ENCODE measurements at places on chromosomes 4 and X. TPM values are rescaled to one million over a fixed set of nuclear protein-coding genes. Genes with fewer than 3 reads are reported as not detected.

TMPRSS11A gene
- total RNA-seq, result not detected

TLR3 gene
- total RNA-seq, result 6.3 TPM

GRCh38 chrX:22081475-22082092 is 49.5 kb downstream of the PHEX start:
- DNase-seq, result peak; percentile 55

- DNase-seq, result no peak
These were observed 1.4 kb upstream of the GPR173 start for GRCh38 chrX:53047228-53047627.

NWD2 gene
- not detected for total RNA-seq

STK26 gene
- total RNA-seq, result 1.9 TPM

DNA sequence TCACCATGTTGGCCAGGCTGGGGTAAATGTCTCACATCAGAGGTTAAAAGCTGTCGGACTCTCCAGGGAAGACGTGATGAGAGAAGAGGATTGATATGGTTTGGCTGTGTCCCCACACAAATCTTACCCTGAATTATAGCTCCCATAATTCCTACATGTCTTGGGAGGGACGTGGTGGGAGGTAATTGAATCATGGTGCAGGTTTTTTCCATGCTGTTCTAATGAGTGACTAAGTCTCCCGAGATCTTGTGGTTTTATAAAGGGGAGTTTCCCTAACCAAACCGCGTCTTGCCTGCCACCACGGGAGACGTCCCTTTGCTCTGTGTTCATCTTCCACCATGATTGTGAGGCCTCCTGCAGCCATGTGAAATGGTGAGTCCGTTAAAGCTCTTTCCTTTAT is 64.4 kb downstream of the ASMT start:
- no peak for DNase-seq

- no peak for DNase-seq
These were observed 34.4 kb downstream of the RWDD4 start for GRCh38 chr4:183624548-183624947.

GRCh38 chrX:113399506-113400192 is 559.0 kb upstream of the AMOT start:
- DNase-seq, result no peak

- DNase-seq, result no peak
These were observed 48.6 kb downstream of the CDS1 start for GRCh38 chr4:84631573-84631972.

CTPS2 gene
- 5.7 TPM for total RNA-seq

GRCh38 chr4:169249214-169249973 is 21.4 kb downstream of the SH3RF1 start:
- DNase-seq, result no peak

DNA sequence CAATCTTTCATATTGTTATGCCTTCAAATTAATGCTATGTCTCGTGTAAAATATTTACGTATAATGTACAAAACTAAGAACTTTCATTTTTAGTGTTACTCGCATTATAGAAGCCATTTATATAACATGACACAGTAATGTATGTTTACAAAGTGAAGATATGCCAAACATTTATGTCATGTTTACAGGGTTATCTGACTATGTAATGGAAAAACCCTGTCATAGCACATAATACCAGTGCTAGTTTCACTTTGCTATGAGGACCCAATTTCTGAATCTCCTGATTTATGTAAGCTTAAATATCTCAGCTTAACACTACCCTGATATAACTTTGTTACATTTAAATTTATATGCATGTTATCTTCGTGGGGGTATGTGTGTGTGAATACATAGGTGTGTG is 233.1 kb downstream of the FAT4 start:
- DNase-seq, result no peak

TEX13C gene
- not detected for total RNA-seq

GRCh38 chrX:117892469-117892868 is 224.1 kb downstream of the KLHL13 start:
- no peak for DNase-seq

- no peak for DNase-seq
These were observed 10.1 kb upstream of the SASH3 start for GRCh38 chrX:129769467-129770154.

- DNase-seq, result no peak
These were observed 26.9 kb upstream of the TMPRSS11B start for GRCh38 chr4:68272380-68272779.

MAGEA10 gene
- not detected for total RNA-seq

GRCh38 chr4:100100985-100101384 is 89.3 kb downstream of the DDIT4L start:
- DNase-seq, result no peak

HSFX1 gene
- total RNA-seq, result 2.7 TPM

PPEF2 gene
- not detected for total RNA-seq

DNA sequence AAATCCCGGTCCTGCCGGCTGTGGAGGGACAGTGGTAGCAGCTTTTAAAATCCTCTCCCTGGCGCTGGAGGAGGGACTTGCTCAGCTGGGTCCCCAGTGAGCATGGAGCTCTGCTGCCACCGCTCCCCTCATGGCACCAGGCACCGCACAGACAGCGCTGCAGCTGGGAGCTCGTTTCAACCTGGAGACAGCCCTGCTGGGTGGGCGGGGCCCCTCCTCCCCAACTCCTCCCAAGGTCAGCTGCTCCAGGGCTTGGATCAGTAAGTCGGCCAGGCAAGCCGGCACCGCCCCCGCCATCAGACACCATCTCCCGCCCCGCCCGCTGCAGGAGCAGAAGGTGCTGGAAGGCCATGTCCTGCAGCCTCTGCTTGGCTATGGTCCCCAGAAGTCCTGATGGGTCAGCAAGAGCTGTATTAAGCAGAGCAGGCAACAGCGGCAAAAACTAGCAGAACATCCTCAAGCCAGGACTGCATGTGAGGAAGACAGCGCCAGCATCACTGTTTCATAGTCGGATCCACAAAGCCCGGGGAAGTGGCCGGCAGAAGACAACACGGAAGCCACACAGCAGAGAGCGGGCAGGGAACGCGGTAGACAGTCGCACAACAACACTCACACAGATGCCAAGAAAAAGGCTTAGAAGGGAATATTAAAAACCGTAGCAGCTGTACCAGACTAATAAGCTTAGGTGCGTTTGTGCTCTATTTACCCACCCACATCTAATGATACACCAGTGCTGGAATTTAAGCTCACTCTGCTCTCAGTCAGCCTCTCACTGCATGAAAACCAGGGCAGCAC is 16.2 kb downstream of the ZFYVE28 start:
- peak; percentile 82 for DNase-seq

SH3D19 gene
- total RNA-seq, result 107 TPM

DNA sequence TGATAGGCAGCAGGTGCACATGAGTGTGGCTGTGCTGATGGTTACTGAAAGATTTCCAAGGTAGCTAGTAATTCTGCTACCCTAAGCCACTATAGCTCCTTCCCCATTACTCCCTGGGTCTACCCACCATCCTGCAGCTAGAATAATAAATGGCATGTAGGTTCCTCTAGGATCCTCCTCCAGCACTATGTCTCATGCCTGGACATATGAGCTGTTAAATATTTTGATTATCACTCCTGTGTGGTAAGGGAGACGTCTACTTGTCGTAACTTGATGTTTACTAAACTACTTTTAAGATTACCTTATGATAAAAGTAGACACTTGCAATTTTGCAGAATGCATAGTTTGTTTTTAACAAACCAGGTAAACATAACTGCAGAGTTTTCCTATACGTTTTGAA is 35.5 kb downstream of the TET2 start:
- no peak for DNase-seq

DNA sequence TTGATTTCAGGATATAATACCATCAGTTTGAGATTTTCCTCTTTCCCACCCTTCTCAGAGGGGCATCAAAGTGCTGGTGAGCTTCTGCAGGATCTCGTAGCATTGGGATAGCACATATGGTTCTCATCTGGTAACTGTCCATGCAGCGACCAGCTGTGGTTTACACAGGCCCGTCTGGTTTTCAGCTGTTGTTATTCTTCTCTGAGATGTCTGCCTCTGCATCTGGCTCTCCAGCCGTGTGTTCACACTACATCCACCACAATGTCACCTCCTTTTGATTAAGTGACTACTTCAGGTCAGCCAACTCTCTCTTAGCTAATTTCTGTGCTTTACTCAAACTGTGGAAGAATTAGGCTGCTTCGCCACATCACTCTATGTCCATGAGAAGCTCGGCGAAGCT is 676.7 kb upstream of the TENM3 start:
- DNase-seq, result no peak

GRPEL1 gene
- total RNA-seq, result 62.7 TPM

DNA sequence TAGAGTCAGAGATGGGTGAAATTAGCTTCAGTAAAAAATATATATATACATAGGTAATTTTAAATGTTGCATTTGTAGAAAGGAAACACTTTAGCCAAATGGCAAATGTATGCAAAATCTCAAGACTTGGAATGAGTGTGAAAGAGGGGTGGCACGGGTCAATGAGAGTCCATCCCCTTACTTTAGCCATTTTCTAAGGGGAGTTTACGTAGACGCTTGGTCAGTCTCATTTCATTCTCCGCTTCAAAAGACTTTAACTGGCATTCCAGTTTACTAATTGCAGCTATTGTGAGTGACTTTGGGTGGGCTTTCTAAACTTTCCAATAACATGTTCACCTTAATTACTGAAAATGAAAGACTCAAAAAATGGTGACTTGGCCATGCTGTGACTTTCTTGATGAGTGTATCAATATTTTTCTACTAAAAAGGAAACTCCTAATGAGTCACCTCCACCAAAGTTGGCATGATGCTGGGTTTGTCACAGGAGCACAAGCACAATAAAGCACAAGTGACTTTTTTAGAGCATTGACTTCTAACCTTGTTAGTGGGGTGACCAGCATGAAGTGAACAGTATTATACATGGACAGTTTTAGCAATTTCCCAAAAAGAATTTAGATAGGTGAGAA is 356.0 kb upstream of the RASGEF1B start:
- no peak for DNase-seq

GRCh38 chrX:87468941-87469340 is 48.7 kb upstream of the KLHL4 start:
- no peak for DNase-seq

MGAT4D gene
- total RNA-seq, result not detected

NCAPG gene
- 0.72 TPM for total RNA-seq

CPE gene
- 64.3 TPM for total RNA-seq

GRCh38 chr4:145954924-145955339 is 16.3 kb upstream of the ZNF827 start:
- DNase-seq, result no peak

NDNF gene
- 9.0 TPM for total RNA-seq

- no peak for DNase-seq
These were observed 30.1 kb upstream of the KIAA0232 start for GRCh38 chr4:6752486-6752829.

ARR3 gene
- not detected for total RNA-seq

GAGE12H gene
- not detected for total RNA-seq

USP17L26 gene
- total RNA-seq, result not detected

GRCh38 chrX:12583543-12583942 is 207.7 kb upstream of the PRPS2 start:
- no peak for DNase-seq

STAP1 gene
- 0.22 TPM for total RNA-seq

DNA sequence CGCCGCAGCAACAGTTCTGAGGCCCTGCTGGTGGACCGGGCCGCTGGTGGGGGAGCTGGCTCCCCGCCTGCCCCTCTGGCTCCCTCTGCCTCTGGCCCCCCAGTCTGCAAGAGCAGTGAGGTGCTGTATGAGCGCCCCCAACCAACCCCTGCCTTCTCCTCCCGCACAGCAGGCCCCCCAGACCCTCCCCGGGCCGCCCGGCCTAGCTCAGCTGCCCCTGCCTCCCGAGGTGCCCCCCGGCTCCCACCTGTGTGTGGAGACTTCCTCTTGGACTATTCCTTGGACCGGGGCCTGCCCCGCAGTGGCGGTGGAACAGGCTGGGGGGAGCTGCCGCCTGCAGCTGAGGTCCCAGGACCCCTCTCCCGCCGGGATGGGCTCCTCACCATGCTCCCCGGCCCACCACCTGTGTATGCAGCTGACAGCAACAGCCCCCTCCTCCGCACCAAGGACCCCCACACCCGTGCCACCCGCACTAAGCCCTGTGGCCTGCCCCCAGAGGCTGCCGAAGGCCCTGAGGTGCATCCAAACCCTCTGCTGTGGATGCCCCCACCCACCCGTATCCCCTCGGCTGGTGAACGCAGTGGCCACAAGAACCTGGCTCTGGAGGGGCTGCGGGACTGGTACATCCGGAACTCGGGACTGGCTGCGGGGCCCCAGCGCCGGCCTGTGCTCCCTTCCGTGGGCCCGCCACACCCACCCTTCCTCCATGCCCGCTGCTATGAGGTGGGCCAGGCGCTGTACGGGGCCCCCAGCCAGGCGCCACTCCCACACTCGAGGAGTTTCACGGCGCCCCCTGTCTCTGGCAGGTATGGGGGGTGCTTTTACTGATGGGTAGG is 6.3 kb downstream of the PRAF2 start:
- DNase-seq, result no peak

DNA sequence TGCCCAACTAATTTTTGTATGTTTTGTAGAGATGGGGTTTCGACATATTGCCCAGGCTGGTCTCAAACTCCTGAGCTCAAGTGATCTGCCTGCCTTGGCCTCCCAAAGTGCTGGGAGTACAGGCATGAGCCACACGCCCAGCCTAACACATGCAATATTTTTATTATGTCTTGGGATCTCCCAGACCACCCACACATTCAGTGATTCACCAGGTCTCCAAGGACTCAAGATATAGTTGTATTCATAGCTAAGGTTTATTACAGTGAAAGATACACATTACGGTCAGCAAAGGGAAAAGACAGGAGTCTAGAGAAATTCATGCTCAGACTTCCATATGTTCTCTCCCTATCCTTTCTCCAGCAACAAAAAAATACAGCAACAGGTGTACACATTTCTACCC is 25.5 kb upstream of the FAM120C start:
- no peak for DNase-seq

GRCh38 chr4:139587446-139587845 is 31.4 kb upstream of the SETD7 start:
- DNase-seq, result no peak

RASSF6 gene
- not detected for total RNA-seq

DNA sequence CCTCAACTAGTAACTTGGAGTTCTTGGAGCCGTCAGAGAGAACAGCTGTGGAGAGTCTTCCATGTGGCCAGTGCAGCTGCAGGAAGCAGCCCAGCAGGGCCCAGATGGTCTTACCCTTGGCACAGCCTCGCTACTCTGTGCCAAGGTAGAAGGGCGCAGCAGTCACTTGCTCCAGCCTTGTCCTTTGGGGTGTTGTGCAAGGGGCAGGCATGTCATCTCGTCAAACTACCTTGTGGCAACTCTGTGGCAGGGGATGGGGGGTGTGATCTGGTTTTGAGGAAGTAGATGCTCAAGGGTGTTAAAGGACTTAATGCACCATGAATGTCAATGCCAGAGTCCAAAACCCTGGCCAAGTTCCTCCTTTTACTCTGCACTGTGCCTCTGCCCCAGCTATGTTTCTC is 34.2 kb upstream of the TBC1D14 start:
- DNase-seq, result peak; percentile 57

- DNase-seq, result peak; percentile 17
These were observed 30.1 kb upstream of the HGFAC start for GRCh38 chr4:3411676-3412075.

DNA sequence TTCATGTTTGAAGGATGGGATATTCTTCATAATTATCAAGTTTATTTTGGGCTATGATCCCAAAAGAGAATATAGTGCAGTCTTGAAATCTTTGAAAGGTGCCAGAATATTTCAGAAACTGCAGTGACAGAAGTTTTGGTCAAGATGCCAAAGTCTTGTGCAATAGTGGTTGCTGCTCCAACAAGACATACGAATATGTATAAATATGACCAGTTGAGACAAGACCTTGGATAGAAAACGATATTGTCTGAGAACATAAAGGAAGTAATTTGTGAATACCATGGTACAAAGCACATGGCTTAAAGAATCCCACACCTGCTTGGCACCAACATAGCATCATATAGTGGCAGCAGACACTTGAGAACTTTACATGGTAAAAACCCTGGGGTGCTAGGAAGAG is 48.6 kb upstream of the AMELX start:
- DNase-seq, result no peak
